CD4-positive, alpha-beta T cell (primary cell): ENCODE measurements at places on chromosomes 1 and 21. TPM values are rescaled to one million over a fixed set of nuclear protein-coding genes. Genes with fewer than 3 reads are reported as not detected.

- peaks cover 32% of the 10 kb centered on the region for H3K36me3 ChIP-seq
- H3K27me3 ChIP-seq: no peaks in the 10 kb centered on the region
- no peak for DNase-seq
- peaks cover 20% of the 10 kb centered on the region for H3K4me1 ChIP-seq
- H3K27ac ChIP-seq: no peak within 1 kb of the TSS
These were observed at the start of gene BGLAP for GRCh38 chr1:156241926-156242325. Gene BGLAP (plus strand): TSS chr1:156242184. CDS start chr1:156242232, 48 bp downstream.

DNA sequence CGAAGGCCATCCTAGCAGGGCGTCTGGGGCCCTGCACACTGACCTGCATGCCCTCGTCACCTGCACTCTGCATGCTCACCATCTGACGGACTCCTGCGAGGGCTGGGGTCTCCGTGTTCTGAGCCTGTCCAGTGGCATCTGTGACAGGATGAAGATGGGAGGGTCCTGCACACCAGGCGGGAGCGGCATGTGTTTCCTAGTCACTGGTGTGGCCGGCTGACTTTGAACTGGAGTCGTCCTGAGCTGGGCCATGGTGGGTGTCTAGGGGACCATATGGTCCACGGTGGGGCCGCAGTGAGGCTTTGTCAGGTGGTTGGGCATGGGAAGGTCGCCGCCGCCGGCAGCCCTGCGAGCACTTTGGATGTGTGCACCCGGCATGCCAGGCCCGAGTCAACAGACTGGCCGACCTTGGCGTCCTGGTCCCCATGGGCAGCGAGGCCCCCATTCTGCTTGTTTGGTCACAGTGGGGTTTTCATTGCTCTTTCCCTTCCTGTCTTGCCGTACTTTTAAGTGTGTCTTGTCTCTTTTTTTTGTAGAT lies 16.7 kb upstream of the DIP2A start:
- H3K27ac ChIP-seq: no peak overlapping the region
- no peak overlapping the region for H3K4me3 ChIP-seq
- H3K36me3 ChIP-seq: peaks cover 65% of the 10 kb centered on the region
- no peaks in the 10 kb centered on the region for H3K4me1 ChIP-seq
- no peaks in the 10 kb centered on the region for H3K27me3 ChIP-seq

DNA sequence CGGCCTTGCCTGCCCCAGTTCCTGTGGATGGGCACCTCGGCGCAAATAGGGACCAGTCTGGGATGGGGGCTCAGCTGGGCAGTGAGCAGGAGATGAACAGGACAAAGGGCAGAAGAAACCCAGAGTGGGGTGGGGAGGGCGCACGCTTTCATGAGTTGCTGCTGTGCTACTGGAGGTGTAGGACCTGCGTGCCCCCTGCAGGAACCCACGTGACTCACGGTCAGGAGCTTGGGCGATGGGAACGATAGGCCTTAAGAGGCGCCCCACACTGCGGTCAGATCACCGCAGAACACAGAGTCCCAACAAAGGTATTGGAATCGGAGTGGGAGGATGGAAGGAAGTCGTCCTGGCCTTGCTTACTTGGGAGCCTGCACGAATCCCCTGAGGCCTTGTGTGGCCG lies 17.2 kb downstream of the PRDM15 start:
- H3K27me3 ChIP-seq: no peaks in the 10 kb centered on the region
- H3K4me1 ChIP-seq: peaks cover 7% of the 10 kb centered on the region
- peaks cover 25% of the 10 kb centered on the region for H3K36me3 ChIP-seq
- H3K27ac ChIP-seq: no peak overlapping the region
- no peak overlapping the region for H3K4me3 ChIP-seq
- no peak for DNase-seq

GRCh38 chr1:168287237-168287664 lies 6.6 kb downstream of the TBX19 start:
- DNase-seq: no peak
- H3K4me3 ChIP-seq: no peak overlapping the region
- H3K27me3 ChIP-seq: no peaks in the 10 kb centered on the region
- H3K27ac ChIP-seq: no peak overlapping the region
- H3K4me1 ChIP-seq: no peaks in the 10 kb centered on the region

GRCh38 chr1:180585994-180586359 lies 27.2 kb downstream of the OVAAL start:
- H3K27me3 ChIP-seq: no peaks in the 10 kb centered on the region
- no peak overlapping the region for H3K4me3 ChIP-seq
- no peak for DNase-seq
- H3K4me1 ChIP-seq: no peaks in the 10 kb centered on the region
- H3K36me3 ChIP-seq: no peaks in the 10 kb centered on the region
- no peak overlapping the region for H3K27ac ChIP-seq

- no peaks in the 10 kb centered on the region for H3K36me3 ChIP-seq
- no peak overlapping the region for H3K27ac ChIP-seq
- H3K4me1 ChIP-seq: peaks cover under 1% of the 10 kb centered on the region
- no peak for DNase-seq
- H3K4me3 ChIP-seq: no peak overlapping the region
These were observed 150.6 kb upstream of the RUNX1 start for GRCh38 chr21:35199733-35200015.

GRCh38 chr1:229554886-229555621 lies 3.5 kb downstream of the ABCB10 start:
- H3K4me3 ChIP-seq: no peak overlapping the region
- DNase-seq: no peak
- H3K27me3 ChIP-seq: no peaks in the 10 kb centered on the region
- H3K4me1 ChIP-seq: peaks cover 37% of the 10 kb centered on the region
- H3K27ac ChIP-seq: no peak overlapping the region

DNA sequence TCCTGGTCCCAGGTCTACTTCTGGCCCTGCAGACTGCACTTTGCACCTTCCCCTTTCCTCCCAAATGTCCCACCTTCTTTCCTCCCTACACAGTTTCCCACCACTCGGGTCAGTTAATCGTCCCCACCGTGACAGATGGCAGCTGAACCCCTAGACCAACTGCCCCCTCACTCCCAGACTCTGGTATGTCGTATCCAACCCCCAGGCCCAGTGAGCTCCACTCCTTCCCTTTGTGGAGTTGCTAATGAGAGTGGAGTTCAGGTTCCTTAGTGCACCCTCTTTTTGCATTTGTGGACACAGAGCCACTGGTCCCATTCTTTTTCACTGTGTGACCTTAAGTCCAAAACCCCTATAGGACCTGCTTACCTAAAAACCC lies 1.8 kb downstream of the MAN1C1 start:
- no peaks in the 10 kb centered on the region for H3K27me3 ChIP-seq
- H3K4me3 ChIP-seq: peak overlapping the region; percentile 73
- H3K27ac ChIP-seq: no peak overlapping the region
- no peaks in the 10 kb centered on the region for H3K36me3 ChIP-seq
- peaks cover 75% of the 10 kb centered on the region for H3K4me1 ChIP-seq

The MYBPH gene
- not detected for total RNA-seq

The TSPAN1 gene
- total RNA-seq: not detected

The ATP6V1G3 gene
- total RNA-seq: not detected

The CD1D gene
- total RNA-seq: 0.11 TPM
